Cerebellum (tissue), 4 donors: ENCODE measurements at places on chromosomes 3 and 15.

GRCh38 chr3:136136454-136136853, 59.7 kb downstream of the MSL2 start:
- DNase-seq = no peak

GRCh38 chr15:66765478-66766281, 63.6 kb downstream of the SMAD6 start:
- no peak for DNase-seq

GRCh38 chr15:31262143-31262530, 64.5 kb upstream of the KLF13 start:
- DNase-seq = no peak

- DNase-seq = no peak
Measured at GRCh38 chr3:136949708-136950107, 8.1 kb upstream of the IL20RB start.

GRCh38 chr15:29889542-29890329, 67.5 kb upstream of the TJP1 start:
- no peak for DNase-seq

GRCh38 chr3:38004415-38005075, 14.0 kb downstream of the VILL start:
- peak; percentile 68 for DNase-seq

DNA sequence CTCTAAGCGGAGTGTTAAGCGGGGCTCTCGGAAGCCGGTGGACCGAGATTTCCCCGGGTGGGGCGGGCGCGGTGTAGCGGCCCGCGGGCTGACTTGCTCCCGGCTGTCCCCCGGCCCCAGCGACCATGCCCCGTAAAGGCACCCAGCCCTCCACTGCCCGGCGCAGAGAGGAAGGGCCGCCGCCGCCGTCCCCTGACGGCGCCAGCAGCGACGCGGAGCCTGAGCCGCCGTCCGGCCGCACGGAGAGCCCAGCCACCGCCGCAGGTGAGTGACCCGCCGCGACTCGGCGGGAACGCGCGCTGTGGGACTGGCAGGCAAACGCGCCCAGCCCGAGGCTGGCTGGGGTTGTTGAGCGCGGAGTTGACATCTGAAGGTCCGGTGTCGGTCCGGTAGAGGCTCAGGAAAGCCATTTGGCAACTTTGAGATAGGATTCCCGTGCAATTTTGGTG, 1.3 kb downstream of the SMC4 start:
- no peak for DNase-seq

GRCh38 chr3:15345608-15346137, 13.3 kb upstream of the SH3BP5 start:
- DNase-seq = no peak

DNA sequence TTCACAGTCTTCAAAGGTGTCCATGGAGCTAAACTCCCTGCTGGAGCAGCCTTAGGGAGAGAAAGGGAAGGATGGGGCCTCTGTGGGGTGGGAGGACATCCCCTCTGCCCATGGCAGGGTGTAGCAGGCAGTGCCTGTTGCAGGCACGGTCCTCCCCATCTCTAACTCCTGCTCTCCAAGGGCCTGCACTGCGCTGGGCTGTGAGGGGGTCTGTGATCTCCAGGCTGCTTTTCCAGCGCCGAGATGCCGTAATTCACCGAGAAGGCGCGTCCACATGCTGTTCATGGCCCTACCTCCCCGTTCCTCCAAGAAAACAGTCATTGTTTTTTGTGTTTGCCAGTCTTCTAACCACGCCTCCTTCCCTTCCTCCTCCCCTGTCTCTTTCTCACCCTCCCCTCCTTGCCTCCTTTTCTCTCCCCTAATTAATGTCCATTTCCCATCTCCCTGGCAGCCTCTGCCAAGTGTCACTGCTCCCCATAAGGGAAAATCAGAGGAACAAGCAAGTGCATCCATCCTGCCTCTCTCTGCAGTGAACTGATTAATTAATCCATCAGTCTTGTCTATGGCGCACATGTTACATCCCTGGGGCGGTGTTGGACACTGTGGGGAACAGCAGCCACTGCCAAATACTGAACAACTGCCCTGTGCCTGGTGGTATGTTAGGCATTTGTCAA, 17.7 kb upstream of the LAMP3 start:
- DNase-seq = no peak

DNA sequence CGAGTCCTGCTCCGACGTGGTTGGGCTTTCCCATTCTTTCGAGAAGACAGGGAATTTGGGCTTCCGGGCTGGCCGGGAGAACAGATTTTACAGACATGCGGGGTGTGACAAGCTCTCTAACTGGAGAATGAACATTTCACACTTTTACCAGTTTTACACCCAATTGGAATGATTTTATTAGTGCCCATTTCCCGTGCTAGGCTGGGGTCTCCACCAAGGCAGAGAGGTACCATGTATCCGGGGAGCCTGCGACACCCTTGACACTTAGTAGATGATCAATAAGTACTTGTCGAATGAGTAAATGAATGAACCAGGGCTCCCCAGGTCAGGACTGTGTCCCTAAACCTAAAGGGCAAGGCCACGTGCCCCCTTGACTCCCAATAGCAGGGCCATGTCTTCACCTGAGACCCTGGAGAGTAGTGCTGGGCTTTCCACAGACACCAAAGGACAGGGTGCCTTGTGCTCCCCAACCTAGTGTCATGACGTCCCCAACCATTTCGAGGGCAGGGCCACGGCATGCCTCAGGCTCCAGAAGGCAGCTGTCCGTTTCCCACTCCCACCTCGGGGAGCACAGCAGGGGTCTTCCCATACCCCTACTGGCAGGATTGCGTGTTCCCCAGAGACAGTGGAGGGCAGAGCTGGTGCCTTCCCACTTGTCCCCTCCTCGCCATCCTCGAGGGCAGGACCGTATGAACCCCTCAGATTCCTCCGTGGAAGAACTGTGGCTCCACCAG, 679 bp upstream of the MYD88 start:
- DNase-seq = no peak

- no peak for DNase-seq
Measured at GRCh38 chr15:95446854-95447253, 883.6 kb upstream of the NR2F2 start.

- DNase-seq = no peak
Measured at GRCh38 chr3:130811557-130811956, 64.9 kb upstream of the PIK3R4 start.

DNA sequence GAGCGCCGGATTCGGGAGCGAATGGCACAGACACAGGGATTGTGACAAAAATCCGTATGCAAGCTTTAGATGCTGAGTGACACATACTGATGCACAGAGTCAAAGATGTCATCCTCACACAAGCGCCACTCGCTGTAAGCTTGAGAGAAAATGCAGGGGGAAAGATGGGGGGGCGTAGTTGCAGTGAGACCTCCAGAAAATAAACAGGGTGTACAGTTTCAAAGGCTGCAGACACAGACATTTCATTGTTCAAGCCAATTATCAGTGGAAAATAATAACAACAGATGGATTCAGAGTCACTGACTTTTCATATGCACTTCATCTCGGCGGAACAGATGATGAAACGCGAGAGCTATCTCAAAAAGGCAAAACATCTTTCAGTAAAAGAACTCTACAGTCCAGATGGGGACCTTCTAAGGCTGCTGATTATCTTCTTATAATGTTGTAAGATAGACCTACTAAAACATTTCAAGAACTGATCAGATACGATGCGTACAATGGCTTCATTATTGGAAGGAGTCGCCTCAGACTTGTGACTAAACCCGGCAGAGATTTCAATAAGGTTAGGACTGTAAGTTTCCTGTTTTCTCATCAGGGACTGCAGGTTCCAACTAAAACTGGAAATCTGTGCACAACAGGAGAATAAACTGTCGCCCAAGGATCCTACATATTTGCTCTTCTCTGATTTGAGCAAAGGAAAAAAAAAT, 275.4 kb downstream of the FOXP1 start:
- DNase-seq = no peak

DNA sequence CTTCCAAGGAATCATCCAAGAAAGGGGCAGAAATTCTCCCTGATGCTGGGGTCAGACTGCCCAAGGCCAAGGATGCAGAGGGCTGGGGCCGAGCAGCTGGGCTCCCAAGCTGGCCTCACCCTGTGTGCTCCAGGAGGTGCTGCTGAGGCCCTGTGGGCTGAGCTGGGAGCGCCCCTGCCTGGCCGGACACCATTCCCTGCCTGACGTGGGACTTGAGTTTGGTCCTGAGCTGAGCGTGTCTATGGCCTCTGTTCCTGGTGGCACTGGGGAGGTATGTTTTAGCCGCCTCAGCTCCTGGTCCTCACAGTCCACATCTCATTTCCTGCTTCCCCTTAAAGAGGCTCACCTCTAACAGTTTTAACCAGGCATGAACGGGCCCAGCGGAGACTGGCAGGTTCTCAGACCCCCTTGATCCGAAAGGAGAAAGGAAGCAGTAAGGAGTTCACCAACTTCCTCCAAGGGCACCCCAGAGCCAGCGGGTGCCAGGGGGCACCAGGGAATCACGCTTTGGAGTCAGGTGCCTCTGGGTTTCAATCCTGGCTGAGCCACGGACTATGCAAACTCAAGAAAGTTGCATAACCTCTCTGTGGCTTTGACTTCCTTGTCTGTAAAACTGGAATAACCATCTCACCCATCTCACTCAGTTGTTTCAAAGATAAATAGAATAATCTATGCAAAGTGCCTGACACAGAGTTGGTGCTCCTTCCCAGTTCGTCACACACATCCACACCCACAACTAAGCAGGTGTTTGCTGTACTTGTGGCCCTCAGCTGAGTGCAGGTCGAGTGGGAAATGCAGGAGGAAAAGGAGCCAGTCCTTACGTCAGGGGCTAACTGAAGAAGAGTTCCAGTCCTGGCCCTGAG, 48.6 kb downstream of the SLC12A8 start:
- DNase-seq = no peak

DNA sequence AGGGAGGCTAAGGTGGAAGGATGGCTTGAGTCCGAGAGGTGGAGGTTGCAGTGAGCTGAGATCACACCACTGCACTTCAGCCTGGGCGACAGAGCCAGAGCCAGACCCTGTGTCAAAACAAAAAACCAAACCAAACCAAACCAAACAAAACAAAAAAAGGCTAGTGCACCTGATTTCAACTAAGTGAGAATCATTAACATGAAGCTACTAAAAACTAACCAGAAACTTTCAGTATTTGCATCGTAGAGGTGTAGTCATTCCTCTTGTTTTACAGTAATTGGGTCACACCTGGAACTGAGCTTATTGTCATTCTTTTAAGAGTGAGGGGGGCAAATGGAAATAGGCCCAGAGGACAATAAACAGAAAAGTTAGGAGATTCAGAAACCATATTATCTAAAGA, 58.5 kb downstream of the ST6GAL1 start:
- DNase-seq = no peak

- DNase-seq = no peak
Measured at GRCh38 chr3:69250014-69250413, 127.6 kb upstream of the LMOD3 start.

DNA sequence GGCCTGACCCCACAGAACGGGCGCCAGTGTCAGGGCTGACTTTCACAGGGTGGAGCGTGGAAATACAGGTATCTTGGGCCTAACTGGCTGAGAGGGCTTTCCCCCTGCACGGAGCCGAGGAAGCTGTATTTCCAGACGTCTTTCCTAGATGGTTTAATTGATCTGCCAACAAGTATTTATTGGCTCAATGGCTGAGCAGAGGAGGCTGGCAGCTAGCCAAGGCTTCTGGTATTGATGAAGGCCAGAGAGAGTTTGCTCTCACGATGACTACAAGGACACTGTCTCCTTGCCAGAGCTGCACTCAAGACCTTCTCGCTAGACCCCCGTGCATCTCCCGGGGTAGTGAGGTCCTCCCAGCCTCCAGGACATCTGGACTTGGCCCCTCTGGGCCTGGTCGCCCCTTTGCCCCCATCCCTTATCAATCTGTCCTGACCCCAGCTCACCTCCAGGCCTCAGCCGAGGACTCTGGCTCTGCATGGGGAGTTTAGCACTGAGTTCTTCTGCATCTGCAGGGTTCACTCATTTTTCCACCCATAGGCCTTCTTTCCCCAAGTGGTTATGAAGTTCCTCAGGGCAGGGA, 20.6 kb downstream of the SPSB4 start:
- DNase-seq = no peak

GRCh38 chr15:100247228-100248225, 94.2 kb downstream of the ADAMTS17 start:
- DNase-seq = no peak

GRCh38 chr3:188202358-188203138, 48.6 kb downstream of the LPP start:
- DNase-seq = no peak

GRCh38 chr3:47017504-47018268, 38.2 kb downstream of the NBEAL2 start:
- no peak for DNase-seq
